ENCODE measurements at places on chromosomes 13 and 19.
A peak's percentile ranks its signal among the peaks of the same experiment; 100 is the strongest.

DNA sequence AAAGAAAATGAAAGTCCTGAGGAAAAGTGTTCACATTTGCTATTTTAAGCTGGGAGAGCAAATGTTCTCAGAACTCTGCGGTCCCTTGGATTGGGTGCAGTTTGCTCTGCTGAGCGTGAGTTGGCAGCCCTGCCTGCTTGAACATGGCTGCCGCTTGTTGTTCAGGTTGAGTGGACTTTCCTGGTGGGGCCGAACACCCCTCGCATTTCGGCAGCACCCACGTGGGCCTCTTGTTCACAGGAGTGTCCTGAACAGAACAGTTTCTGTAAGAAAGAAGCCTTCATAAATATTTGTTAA is 10.8 kb upstream of the RNF113B start:
- DNase-seq: no peak

- DNase-seq: no peak
Measured at GRCh38 chr13:45594764-45595163, 20.8 kb downstream of the ERICH6B start.

GRCh38 chr19:19429361-19429760 is 23.9 kb downstream of the GATAD2A start:
- no peak for DNase-seq

- DNase-seq: peak; percentile 98
Measured at GRCh38 chr19:1103708-1104310, at the start of gene GPX4. Gene GPX4, plus strand, starts transcription at chr19:1103994. Its CDS starts 50 bp downstream, at chr19:1104044.

- DNase-seq: no peak
Measured at GRCh38 chr13:34002924-34003323, 185.0 kb downstream of the RFC3 start.

DNA sequence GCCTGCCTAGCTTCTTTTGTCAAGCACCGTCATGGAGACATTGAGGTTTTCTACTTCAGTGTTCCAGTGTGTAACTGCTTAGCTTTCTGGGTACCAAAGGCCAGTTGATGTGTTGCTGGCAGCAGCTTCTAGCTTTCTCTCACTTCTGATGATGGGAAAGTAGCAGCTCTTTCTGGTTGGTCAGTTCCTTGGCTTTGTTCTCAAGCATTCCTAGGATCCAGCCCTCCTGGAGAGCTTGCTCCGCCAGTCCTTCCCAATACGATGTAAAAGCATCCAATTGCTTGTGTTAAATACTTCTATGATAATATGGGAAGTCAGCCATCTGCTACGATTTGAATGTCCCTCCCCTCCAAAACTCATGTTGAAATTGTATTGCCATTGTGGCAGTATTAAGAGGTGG is 182.8 kb downstream of the UGGT2 start:
- no peak for DNase-seq

DNA sequence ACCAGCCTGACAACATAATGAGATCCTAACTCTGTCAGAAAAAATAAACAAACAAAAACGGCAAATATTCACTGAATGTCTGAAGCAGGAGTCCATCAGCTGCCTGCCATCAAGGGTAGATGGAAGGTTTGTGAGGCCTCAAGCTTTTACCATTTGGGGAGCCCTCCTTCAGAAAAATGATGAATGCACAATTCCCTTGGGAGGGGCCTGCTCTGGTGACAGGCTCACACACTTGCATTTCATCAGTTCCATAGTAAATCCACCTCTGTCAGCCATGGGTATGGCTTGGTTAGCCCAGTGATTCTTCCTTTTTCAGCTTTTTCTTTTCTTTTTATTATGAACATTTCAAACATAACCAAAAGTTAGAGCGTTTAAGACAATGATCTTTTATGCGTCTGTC is 26.3 kb upstream of the KATNAL1 start:
- no peak for DNase-seq

DNA sequence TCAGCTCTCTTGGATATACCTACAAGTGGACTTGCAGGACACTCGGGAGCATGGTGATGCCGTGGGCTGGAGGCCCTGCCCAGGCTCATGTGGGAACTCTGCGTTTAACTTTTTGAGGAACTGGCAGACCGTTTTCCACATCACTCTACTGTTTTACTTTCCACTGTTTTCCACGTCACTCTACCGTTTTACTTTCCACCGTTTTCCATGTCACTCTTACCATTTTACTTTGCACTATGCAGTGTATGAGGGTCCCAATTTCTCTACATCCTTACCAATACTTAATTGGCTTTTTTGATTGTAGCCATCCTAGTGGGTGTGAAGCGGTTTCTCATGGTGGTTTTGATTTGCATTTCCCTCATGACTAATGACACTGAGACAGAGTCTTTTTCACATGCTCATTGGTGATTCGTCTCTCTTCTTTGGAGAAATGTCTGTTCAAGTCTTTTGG is 40.5 kb downstream of the GATAD2A start:
- DNase-seq: no peak

- no peak for DNase-seq
Measured at GRCh38 chr13:23463661-23464060, 30.2 kb upstream of the SACS start.

DNA sequence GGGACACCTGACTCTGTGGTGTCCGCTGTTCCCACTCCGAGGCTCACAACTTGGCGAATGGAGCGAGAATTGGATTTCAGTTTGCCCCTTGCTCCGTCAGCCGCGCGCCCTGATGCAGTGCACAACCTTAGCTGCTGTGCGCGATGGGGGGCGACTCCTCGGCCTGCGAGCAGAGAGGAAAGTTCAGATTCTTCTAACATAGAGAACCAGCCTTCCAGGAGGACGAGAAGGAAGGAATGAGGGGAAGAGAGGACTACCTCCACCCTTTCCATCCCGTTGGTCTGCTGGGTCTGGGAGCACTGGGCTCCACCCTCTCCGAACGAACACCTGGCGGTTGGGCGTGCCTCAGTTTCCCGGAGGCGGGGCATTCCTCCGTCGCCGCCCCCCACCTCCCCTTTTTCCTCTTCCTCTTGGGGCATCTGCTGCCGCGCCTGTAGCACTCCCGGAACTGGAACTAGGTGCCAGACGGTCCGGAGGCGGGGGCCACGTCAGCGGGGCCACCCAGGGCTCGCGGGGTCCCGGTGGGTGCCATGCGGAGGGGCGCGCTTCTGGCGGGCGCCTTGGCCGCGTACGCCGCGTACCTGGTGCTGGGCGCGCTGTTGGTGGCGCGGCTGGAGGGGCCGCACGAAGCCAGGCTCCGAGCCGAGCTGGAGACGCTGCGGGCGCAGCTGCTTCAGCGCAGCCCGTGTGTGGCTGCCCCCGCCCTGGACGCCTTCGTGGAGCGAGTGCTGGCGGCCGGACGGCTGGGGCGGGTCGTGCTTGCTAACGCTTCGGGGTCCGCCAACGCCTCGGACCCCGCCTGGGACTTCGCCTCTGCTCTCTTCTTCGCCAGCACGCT is at the start of gene KCNK6:
Gene KCNK6 (plus strand): TSS at position 425 of the 838 bp plus-strand sequence. CDS start 106 bp downstream, at position 531.
- DNase-seq: peak; percentile 71

GRCh38 chr19:16456652-16457194 is 15.0 kb downstream of the EPS15L1 start:
- DNase-seq: no peak

GRCh38 chr13:109720758-109721184 is 65.6 kb downstream of the IRS2 start:
- no peak for DNase-seq

DNA sequence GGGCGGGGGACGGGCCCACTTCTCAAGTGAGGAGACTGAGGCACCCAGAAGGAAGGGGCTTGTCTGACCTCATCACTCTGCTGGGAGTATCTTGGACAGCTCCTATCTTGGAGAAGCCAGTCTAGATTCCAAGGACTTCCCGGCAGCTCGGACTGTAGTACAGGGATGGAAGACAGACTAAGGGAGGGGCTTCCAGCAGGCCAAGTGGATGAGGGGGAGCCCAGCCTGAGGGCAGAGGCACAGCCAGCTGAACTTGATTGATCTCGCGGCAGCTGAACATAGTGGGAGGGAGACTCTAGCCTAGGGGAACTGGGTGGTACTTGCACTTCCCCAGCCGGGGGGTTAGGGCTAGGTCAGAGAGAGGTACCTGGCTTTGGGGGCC is 711 bp downstream of the CILP2 start:
- no peak for DNase-seq

DNA sequence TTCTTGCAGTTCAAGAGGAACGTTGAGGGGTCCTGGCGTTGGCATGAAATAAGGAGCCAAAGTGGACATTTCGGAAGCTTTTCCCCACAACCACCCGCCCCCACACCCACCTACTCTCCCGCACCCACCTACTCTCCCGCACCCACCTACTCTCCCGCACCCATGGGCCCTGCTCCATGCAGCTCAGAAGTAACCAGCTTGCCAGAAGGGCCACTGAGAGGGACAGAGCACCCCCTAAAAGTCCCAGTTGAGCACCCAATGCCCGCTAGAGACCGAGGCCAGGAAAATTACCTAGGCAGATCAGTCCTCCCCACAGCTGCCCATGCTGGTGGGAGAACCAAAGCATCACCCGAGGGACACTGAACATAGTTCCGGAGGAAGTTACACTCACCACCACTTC is 11.8 kb downstream of the VSTM2B start:
- DNase-seq: no peak

- DNase-seq: no peak
Measured at GRCh38 chr19:32022044-32022640, 323.3 kb upstream of the ZNF507 start.

GRCh38 chr13:111961651-111962192 is 105.2 kb upstream of the SOX1 start:
- DNase-seq: no peak

DNA sequence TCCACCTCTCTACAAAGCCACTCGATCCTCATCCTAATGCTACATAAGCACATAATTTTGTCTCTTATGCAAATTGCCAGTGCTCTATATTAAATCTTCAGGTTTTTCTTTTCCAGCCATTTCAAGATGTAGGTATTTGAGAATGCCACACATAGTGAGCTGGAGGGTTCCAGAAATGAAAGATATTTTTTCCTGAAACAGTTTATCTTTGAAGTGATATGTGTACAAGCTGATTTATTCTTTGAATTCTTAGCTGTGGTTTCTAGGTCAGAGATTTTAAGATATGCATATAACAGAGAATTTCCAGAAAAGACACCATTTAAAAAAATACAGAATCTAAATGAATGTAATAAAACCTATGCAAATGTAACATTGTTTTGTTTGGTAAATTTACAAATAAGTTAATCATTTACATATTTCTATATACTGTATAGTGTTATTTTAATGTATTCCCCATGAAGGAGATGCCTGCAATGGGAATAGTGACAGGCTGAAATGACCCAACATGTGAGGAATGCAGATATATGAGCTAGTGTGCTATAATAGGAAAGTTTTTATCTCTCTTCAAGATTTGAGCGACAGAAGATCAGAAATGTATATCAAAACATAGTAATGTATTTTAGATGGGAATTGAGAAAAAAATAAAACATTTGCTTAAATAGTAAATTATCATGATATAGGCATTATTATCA is 570.2 kb downstream of the SLITRK1 start:
- DNase-seq: no peak

- DNase-seq: no peak
Measured at GRCh38 chr13:49330546-49330864, 82.8 kb downstream of the CDADC1 start.

GRCh38 chr13:36475468-36475867 is 43.2 kb downstream of the CCNA1 start:
- DNase-seq: no peak

DNA sequence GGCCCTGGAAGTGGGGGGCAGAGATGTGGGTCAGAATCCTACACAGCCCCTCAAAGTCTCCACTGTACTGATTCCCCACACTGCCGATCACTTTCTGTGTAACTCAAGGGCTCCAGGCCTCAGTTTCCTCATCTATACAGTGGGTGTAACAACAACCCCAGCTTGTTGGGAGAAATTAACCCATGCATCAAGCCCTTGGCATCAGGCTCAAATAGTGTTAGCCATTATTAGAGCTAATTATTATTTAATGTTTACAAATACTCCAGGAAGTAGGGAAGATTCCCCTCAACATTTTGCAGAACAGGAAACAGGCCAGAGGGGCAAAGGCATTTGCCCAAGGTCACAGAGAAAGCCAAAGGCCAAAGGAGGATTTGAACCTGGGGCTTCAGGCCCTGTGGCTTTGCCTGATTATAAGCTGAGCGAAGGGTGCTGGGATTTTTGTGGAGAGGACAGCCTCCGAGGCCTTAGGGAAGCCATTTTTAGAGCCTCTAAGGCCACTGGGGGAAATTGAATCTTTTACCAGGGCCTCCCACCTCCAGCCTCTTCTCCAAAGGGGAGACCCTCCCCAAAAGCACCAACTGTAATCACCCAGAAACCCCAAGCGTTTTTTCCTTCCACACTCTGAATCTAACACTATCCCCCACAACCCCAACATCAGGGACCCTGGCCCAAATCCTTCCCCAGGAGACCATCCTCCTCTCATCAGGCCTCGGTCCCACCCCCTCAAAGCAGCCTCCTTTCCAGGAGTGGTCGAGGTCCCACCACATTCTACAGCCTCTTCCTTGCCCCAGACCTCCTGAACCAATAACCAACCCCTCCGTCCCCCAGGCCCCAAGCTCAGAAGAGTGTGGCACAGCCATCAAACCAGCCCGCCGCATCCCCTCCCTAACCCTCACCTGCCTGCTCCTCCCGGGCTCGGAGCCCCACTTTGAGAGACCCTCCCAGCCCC is 1.1 kb downstream of the FKBP8 start:
- no peak for DNase-seq

DNA sequence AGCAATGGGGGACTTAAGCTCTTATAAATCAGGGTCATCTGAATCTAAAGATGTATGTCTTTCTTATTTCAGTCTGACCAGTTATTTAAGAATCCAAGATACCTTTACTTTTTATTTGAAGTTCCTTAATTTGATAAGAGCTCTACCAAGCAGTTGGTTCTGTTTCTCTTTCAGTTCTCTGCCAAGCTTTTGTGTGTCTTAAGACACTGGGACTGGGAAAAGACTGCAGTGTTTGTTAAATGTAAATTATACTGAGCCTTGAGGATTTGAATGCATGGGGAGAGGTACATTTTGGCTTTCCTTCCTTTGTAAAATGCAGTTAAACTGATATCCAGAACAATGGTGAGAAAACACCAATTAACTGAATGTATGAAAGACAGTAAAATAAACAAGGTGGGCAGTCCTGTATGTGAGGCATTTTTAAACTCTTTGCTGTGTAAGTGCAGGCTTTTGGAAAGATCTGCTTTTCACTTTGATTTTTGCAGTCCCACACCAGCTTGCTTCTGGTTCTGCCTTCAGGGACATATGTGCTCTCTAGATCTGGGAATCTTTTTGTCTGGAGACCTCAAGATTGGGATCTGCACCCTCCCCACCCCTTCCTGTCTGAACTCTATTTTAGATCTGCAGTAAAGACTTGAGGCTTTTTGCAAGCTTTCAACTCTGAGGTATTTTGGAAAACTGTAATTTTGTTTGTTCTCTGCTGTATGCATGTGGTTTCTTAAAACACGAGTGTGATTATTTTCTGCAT is 77.6 kb downstream of the LRCH1 start:
- no peak for DNase-seq

- no peak for DNase-seq
Measured at GRCh38 chr13:26695891-26696311, 64.7 kb downstream of the GPR12 start.

DNA sequence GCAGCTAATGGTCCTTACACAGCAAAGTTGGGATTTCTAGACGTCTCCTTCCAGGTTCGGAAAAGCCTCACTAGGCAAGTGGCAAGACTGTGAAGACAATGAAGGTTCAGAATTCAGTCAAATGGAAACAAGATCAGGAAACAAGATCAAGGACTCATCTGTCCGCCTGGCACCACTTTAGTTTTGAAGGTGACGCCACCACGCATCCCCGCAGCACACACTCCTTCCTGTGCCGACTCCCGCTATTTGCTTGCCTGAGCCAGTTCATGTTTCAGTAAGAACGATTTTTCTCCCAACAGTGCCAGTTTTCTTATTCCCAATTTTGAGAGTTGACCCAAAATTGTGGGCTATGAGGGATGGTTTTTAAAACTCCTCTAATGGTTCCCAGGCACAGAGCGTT is 41.4 kb downstream of the MPHOSPH8 start:
- no peak for DNase-seq

GRCh38 chr19:30120860-30121484 is 178.9 kb downstream of the URI1 start:
- no peak for DNase-seq
